ENCODE measurements at places on chromosomes 4 and X.
A peak's percentile ranks its signal among the peaks of the same experiment; 100 is the strongest.

DNA sequence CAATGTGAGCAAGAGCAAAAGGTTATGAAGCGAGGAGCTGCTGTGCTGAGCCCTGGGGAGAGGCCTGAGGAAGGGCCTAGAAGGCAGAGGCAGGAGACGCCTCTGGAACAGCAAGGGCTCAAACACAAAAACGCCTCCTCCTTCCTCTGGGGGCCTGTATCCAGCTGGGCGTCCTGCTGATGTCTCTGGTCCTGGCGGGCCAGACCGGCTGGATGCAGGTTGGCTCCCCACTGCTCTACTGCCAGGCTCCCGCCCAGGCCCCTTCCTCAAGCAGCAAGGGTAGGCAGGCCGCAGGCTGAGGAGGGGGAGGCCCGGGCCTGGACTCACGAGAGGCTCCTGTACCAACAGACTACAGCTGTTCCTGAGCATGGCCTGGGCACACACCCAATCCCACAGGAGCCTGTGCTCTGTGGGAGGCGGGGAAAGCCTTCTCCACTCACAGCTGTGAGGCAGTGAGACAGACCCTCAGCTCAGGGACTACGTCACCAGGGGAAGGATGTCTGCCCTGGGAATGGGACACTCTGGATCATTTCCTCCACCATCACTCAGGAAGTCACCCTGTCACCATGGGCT is 2.3 kb downstream of the HAUS7 start:
- DNase-seq, result no peak

- DNase-seq, result peak; percentile 8
These were observed 528 bp downstream of the FMR1 start for GRCh38 chrX:147912093-147912801.

DNA sequence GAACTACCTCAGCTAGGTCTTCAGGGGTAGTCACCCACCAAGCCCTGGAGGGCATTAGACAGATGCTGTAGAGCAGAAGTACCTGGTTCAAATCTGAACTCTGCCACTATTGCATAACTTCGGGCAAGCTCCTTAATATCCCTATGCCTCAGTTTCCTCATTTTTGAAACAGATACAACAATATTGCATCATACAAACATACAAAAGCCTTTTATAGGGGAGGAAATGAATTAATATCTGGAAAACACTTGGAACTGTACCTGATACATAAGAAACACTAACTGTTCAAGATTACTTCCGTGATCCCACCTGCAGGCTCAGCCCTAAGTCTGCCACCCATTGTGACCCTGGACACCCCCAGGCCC is 166.1 kb downstream of the EFNB1 start:
- no peak for DNase-seq

GRCh38 chr4:53498706-53499105 is 92.6 kb downstream of the LNX1 start:
- DNase-seq, result no peak

- DNase-seq, result no peak
These were observed 22.3 kb downstream of the RAP1GDS1 start for GRCh38 chr4:98283219-98284189.

Data from activated T-helper 1 cell treated with anti-CD3 and anti-CD28 coated beads, Interleukin-2, amount 50 U/mL, for 16 hours (primary cell).